Fibroblast of mammary gland (primary cell): ENCODE measurements at places on chromosomes 3 and 15.

GRCh38 chr3:7667774-7668173 is 806.9 kb downstream of the GRM7 start:
- DNase-seq: no peak

DNA sequence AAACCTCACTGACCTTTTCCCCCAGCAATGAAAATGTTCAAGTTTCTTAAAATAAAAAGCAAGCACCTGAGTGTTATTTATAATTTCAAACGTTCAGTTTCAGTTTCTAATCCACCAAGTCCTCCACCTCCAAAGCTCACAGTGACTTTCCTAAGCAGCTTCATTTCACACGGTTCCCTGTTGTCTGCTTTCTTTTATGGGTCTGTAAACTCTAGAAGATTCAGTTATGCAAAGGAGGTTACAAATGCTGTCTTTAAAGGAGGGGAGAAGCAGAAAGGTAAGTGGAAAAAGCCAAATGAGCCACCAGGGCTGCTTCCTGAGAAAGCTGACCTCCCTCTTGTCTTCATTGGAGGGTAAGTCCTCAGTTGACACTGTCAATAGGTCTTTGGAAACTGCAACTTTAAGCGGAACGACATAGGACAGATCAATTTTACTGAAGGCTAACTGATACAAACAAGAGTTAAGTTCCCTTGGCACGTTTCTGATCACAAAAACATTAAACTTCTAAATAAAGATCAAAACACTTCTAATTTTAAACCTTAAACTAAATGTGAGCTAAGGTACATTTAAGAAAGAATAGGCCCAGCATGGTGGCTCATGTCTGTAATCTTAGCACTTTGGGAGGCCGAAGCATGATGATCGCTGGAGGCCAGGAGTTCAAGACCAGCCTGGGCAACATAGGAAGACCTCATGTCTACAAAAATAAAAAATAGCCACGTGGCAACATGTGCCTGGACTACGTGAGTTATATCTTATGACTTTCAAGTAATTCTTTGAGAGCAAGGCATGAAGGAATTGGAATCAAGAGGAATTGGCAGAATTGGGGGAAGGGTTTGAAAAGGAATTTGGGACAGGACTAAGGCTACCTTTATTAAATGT is 151.9 kb upstream of the UBE2E1 start:
- DNase-seq: no peak

DNA sequence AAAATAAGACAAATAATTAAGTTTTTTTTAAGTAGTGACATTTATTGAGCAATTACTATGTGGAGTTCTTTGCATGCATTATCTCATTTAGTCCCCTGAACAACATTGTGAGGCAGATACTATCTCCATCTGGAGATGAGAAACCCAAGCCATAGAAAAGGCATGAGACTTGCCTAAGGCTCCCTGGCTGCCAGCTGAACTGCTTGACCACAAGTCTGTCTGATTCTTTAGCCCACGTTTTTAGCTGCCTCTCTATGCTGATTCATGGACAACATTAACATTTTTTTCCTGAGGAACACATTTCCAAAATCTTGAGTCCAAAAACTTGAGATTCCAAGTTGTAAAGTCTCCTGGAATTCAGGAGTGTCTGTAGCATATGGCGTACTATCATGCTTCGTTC is 263.6 kb upstream of the GOLGA6L4 start:
- peak; percentile 65 for DNase-seq

GRCh38 chr3:30315447-30315846 is 291.0 kb upstream of the TGFBR2 start:
- DNase-seq: peak; percentile 72

DNA sequence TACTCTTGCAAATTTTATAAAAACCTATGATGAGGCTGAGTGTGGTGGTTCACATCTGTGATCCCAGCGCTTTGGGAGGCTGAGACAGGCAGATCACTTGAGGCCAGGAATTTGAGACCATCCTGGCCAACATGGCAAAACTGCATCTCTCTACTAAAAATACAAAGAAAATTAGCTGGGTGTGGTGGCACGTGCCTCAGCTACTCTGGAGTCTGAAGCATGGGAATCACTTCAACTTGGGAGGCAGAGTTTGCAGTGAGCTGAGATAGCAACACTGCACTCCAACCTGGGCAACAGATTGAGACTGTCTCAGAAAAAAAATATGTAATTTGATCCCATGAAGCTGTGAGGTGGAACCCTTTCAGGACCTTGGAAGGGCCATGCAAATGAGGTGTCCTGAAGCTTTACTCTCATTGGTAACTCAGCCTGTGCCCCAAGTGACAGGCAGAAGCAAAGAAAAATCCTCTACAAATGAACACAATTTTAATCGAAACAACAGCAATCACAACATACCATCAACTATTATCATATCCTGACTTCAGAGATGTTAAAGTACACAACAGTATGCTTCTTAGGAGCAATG is 84.6 kb upstream of the CDV3 start:
- DNase-seq: peak; percentile 62
